ENCODE measurements at places on chromosomes 7 and 10. TPM values are rescaled to one million over a fixed set of nuclear protein-coding genes. Genes with fewer than 3 reads are reported as not detected.

DNA sequence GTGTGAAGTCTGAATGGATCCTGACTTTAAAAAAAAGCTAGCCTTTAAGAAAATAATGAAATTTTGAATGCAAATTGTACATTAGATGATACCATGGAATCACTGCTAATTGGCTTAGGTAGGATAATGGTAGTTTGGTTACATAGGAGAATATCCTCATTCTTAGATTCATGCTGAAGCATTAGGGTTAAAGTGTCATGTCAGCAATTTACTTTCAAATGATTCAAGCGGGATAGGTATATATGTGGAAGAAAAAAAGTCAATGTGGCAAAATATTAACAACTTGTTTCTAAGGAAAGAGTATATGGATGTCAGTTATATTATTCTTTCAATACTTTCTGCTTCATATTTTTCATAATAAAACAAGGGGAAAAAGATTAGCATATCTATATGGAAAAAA is 7.5 kb downstream of the HIBADH start:
- DNase-seq = no peak

- DNase-seq = no peak
Measured at GRCh38 chr7:14826426-14826825, 76.1 kb downstream of the DGKB start.

DNA sequence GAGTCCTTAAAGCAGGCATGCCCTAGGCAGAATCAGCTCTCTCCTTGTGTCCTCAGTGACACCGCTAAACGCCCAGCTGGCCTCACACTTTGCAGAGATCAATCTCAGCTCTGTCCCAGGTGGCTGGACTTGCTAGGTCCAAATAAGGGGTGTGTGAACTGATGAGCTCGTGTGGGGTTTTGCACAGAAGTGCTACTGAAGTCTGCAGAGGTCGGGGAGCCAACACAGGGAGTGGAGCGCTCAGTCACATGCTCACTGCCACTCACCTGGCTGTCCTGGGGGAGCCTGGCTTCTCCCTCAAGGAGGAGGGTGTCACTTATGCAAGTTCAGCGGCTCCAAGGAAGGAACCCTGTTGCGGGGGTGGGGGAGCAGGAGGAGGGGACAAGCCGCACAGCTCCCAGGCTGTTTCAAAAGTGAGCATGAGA is 2.0 kb downstream of the ELN start:
- no peak for DNase-seq

- no peak for DNase-seq
Measured at GRCh38 chr7:130918129-130919052, 184.4 kb upstream of the KLF14 start.

- no peak for DNase-seq
Measured at GRCh38 chr7:155594961-155595366, 48.6 kb upstream of the CNPY1 start.

DNA sequence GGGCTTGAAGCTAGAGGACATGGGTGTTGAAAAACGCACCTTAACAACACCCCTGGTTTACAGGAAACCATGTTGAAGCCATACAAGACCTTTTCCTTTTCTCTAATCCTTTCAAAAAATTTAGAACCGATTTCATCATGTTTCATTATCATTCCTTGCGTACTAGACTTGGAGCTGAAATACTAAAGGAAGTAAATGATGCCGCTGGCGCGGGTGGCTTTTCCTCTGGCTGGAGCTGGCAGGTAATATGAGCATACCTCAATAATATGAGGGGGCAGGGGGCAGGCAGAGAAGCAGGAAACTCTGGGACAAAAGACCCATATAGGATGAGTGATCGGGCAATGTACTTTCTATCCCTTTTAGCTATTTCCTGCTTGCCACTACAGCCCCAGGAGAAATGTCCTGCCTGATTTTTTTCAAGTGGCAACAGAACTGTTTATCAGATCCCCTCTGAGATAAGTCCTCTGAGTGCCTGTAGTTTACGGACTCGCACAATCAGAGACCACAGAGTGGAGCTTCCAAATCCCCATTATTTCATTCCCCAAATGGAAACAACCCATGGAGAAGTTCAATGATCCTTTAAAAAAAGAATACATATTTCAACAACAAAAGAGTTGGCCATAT is 450.1 kb downstream of the KCNMA1 start:
- DNase-seq = no peak

DNA sequence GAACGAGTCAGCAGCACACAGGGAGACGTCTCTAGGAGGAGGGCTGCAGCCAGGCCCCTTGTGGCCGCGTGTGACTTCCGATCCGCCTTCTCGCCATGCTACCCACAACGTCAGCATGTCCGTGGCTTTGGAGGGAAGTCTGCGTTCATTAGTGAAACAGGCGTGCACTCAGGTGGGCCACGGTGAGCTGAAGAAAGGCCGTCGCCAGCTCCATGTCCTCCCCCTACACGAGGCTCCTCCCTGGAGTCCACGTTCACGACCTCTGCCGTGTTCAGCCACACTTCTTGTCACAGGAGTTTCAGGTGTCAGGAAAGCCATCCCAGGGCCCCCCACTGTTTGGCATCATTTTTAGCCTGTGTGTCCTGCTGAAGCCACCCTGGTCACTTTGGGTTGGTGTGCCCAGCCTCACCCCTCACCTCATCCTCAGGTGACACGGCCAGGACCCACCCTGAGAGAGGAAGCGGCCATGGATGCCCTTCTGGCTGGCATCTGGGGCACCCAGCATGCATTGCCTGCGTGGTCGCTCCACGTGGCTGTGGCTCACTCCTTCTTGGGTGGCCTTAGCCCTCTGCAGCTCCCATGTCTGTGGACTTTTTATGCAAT is 310.6 kb upstream of the SHH start:
- no peak for DNase-seq

DNA sequence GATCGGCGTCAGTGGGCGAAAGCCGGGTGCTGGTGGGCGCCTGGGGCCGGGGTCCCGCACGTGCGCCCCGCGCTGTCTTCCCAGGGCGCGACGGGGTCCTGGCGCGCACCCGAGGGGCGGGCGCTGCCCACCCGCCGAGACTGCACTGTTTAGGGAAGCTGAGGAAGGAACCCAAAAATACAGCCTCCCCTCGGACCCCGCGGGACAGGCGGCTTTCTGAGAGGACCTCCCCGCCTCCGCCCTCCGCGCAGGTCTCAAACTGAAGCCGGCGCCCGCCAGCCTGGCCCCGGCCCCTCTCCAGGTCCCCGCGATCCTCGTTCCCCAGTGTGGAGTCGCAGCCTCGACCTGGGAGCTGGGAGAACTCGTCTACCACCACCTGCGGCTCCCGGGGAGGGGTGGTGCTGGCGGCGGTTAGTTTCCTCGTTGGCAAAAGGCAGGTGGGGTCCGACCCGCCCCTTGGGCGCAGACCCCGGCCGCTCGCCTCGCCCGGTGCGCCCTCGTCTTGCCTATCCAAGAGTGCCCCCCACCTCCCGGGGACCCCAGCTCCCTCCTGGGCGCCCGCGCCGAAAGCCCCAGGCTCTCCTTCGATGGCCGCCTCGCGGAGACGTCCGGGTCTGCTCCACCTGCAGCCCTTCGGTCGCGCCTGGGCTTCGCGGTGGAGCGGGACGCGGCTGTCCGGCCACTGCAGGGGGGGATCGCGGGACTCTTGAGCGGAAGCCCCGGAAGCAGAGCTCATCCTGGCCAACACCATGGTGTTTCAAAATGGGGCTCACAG is 1.1 kb downstream of the EGFR start:
- DNase-seq = no peak

- no peak for DNase-seq
Measured at GRCh38 chr10:114347791-114348190, 56.5 kb downstream of the AFAP1L2 start.

DNA sequence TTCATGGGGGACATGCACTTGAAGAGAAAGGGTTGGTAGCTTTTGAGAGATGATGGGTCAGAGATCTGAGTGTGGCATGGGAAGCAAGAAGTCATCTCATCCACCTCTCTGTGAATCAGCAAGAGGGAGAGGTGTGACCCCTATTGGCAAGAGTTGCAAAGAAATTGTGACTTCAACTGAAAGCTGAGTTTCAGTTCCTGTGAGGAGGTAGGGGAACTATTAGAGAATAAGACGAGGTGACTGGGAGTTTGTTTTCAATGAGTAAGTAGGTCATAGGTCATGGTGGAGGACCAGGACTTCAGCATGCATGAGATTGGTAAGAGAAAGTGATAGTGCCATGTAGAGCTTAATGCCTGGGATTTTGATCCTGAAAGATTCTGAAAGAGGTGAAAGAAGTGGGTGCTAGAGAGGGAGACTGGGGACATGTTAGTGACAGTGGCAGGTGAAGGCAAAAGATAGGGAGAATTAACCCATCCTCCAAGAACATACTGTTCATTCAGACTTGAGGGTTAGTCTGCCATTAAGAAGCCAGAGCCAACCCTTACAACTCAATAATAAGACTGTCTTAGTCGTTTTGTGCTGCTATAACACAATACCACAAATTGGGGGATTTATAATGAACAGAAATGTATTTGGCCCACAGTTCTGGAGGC is 75.5 kb upstream of the CAPZA2 start:
- DNase-seq = no peak

DNA sequence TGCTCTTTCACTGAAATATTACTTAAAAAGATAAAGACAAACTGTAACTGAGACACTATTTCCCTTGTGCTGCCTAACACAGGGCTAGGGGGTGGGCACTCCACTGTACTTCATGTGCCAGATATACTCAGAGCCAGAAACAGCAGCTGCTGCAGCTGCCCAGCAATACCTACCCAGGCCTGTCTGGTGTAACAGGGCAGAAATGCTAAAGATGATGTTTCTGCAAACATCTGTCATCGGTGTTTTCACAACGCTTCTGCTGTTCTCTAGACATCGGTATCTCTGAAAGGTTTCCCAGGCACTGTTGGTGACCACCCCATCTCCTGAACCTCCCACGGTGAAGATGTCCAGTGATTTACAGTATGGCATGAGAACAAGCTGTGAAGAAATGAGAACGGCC is 42.7 kb downstream of the LAMB1 start:
- DNase-seq = no peak

DNA sequence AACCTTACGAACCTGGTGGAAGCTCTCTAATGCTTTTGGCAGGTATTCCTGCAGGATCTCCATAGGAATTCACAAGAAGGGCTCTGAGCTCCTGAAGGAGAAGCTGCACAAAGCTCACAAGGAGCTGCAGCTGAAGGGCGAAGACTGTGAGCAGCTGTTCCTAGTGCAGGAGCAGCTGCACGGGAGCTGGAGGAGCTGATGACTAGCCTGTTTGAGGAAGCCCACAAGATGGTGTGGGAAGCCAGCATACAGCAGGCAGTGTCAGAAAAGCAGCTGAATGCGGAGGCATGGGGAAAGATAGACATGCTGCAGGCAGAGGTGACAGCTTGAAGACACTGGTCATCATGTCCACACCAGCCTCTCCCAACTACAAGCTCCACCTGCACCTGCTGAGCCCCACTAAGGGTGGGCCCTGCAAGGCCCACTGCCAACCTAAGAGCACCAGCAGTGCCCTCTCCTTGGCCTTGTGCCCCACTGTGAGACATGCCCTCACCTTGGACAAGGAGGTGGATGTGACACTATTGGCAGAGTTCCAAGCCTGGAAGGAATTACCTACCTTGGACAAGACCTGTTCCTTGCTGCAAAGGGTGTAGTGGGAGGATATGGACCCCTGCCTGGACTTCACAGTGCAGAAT is 250.6 kb downstream of the BBS9 start:
- no peak for DNase-seq

DNA sequence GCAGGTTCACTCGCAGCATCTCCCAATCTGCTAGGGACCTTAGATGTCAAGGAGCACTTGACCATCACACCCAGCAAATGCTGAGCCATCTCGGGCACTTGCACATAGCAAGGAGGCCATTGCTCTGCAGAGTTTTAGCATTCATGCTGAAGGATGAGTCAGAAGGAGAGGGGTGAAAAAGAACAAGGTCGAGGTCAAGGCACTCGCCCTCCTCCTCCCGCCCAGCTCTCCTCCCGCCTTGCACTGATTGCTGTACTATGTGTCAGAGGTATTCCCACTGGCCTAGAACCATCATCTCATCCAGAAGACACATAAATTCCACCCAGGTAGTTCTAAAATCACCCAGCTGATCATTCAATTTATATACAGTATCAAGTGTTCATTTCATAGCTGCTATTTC is 255.1 kb upstream of the SP4 start:
- DNase-seq = no peak

DNA sequence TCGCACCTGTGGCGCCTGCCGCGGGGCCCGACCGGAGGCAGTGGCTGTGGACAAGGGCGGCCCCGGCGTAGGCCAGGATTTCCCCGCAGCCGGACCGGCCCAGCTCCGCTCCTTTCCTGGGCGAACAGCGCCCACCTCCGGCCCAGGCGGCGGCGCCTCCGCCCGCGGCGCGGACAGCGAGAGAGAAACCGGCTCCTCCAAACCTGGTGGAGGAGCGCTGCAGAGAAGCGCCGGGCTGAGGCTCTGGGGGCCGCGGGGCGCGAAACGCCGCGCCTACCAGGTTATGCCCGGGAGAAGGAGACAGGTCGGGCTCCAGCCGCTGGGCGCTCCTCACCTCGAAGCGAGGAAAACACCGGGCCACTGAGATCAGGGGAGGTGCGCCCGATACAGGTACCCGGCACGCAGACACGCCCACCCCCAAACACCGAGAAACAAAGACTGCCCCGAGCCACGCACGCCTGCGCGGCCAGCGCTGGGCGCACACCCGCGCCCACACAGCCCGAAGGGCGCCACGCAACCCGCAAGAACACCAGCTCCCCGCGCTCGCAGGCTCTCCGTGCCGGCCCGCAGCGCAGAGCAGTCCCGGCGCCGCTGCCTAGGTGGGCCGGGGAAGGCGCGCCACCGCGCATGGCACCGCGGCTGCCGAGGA is 3.3 kb downstream of the GRID1 start:
- no peak for DNase-seq

DNA sequence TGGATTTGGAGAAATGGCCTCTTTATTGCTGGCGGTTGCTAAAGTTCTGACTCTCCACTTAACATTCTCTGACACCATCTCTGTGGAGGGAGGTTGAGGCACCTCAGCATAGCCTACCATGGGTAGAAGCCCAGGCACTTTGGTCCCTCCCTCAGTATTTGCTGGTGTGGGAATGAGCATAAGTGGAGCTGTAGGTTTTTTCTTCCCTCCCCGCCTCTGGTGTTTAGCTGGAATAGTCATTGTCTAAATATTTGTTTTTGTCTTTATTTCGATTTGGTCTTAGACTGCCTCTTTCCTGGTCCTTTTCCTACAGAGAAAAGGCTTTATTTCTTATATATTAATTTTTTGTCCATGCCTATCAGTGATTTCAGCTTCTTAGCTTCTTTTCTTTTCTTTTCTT is 203.4 kb upstream of the AGR3 start:
- no peak for DNase-seq

The TECTB gene
- not detected for polyA plus RNA-seq

The VWDE gene
- polyA plus RNA-seq = 4.4 TPM

The GIMAP4 gene
- polyA plus RNA-seq = 106 TPM

The GRM3 gene
- polyA plus RNA-seq = 0.40 TPM

The ADAM12 gene
- polyA plus RNA-seq = 9.9 TPM

The LRIT2 gene
- not detected for polyA plus RNA-seq

The NUTM2B gene
- polyA plus RNA-seq = 3.7 TPM

The ELFN1 gene
- 2.7 TPM for polyA plus RNA-seq

The DHTKD1 gene
- polyA plus RNA-seq = 15.4 TPM

The FAM25A gene
- not detected for polyA plus RNA-seq

The CALCR gene
- not detected for polyA plus RNA-seq
